ENCODE measurements at places on chromosomes 3 and 15.

DNA sequence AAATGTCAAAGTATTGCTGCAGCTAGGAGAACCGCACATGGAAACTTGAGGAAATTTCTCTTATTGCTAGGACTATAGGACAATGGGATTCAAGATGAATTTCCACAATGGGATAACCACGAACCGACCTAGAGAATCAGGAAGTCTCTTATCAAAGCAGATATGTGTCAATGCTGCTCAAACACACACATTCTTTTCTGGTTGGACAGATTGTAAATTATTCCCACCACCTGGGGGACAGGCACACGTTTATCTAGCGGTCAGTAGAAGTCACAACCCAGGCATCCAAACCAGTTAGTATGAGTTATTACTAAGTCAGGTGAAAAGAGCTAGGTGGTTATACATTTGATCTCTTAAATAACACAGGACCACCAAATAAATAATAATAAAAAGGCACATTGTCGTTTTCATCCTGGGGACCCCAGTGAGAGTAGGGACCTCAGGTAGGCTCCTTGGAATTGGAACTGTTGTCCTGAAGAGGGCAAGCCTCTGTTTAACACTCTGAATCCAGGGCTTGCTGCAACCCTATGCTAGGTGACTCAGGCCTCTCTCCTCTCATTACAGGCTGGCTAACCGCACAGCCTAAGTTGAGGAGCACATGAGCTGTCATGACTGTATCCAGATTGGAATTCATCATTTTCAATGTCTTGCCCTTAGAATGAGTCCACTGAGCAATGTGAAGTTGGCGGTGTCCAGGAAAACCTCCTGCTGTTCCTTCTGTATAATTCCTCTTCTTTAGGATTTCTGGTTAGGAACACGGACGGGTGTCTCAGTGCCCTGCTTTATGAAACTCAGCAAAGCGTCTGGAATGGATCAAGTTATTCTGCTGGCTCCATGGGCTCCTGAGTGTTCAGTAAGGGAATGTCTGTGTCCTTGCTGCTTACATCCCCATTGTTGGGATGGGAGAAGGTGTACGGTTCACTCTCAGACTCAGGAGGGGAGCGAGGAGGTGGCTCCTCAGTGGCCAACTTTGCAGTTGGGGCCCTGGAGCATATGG lies 59.0 kb downstream of the CLEC3B start:
- DNase-seq = peak; percentile 79

DNA sequence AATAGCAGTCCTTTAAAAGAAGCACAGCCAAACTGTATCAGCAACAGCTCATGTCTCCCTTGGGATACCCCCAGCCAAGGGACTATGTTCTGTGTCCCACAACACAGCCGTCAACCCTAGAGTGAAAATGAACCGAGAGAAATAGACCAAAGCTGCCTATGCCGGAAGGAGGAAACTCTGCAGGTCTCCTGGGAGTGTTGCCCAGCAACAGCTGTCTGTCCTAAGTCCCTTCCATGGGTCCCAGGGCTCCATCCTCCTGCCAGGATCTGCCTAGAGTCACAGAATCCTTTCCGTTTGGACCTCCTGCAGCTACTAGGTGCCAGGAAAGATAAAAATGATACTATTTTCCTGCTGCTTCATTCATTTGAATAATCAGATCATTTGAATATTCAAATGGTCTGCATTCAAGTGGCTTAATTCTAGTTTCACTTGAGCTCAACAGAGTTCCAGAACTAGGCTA lies 53.1 kb downstream of the TRANK1 start:
- no peak for DNase-seq

GRCh38 chr3:72101494-72101893 lies 316.5 kb upstream of the PROK2 start:
- DNase-seq = no peak

GRCh38 chr15:91100814-91101607 lies 954 bp downstream of the SV2B start:
- DNase-seq = peak; percentile 27

DNA sequence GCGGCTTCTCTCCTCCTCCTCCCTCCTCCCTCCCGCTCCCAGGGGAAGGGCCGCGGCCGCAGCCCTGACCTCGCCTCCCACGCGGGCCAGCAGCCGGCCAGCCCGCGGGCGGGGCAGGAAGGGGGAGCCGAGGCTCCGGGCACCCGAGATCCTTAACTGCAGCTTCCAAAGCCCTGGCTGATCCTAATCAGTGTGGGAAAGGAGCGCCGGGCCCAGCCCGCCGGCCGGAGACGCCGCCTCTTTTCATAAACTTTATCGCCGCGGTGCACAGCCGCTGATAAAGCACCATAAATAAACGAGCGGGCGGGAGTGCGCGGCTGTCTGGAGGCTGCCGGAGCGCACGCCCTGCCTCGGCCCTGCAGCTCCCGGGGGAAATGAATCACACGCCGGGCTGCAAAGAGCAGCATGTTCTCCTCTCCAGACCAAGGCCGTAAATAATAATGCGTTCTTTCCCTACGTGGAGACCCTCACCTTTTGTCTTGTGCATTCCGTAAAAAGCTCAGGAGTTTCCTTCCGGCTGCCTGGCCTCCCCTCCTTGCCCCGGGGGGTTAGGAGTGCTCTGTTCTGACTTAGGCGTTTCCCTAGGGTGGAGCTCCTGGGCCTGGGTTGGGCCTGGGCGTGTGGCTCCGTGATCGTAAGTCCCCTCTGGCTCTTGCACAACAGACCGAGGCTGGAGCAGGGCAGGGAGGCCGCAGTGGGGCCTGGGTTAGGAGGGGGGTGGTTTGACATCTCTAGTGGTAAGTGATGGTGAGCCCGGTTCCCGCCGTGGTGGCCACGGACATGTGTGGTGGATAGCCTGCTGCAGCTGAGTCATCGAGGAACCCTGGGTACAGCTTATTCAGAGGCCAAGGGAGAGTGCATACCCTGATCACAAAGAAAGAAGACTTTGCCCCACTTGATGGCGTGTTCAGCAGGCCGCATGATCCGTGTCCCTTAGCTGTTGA lies 132.6 kb upstream of the HES1 start:
- peak; percentile 90 for DNase-seq

DNA sequence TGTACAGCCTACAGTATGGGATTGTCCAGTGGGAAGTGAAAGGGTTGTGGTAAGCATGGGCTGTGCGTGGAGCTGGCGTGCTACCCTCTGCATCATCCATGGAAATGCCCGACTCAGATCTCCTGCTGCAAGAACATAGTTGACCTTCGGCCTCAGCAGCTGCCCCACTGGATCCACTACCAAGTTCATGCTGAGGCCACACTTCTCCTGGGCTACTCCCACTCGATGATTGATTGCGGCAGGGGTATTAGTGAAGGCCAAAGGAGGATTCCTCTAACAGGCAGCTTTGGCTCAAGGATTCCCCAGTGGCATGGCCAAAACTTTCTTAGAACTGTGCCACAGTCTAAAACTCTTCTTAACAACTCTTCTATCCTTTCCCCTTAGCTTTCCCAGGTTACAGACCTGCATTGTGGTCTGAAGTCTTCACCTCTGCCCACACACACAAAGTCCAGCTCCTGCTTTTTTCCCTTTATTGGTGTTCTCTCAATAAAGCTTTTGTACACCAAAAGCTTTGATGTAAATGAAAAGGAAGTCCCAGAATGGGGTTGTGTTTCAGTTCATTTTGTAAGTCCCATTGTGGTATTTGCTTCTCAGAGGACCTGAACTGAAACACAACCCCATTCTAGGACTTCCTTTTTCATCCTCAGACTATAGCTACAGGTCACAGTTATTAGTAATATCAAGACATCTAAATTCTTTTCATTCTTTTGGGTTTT lies 4.9 kb upstream of the TBC1D5 start:
- DNase-seq = no peak

DNA sequence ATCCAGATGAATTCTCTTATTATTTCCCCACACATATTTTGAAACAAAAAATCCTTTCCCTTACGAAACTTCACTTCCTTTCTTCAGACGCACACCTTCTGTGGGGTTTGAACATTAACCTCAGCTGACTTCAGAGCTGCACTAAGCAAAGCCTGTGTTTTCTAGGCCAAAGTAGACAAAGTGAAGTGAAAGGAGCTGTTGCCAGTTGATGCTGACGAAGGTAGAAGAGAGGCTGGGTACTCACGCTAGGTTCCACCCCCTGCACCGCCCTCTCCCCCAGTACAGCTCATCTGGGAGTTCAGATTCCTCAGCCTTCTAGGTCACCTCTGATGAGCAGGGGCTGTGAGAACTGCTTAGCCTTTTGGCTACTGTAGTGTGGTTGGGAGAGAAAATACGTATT lies 24.1 kb downstream of the DUT start:
- DNase-seq = peak; percentile 17

- no peak for DNase-seq
Measured at GRCh38 chr3:191441687-191442086, 19.3 kb upstream of the PYDC2 start.

DNA sequence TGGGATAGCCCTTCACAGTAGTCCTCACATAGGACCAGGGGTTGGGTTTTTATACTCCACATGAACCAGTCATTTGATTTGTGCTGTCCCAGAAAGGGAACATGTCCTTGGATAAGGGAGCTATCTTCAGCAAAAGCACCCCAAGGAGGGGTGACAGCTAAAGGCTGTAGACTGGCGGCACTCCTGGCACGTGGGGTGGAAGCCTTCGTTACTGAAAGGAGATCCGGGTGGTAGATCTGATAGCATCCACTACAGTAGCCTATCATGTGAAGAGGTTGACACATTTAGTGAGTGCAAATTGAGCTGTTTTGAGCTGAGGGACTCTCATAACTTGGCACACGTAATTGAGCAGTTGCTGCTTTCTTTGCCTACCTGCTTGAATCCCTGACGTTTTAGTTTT lies 588.8 kb upstream of the GOLIM4 start:
- no peak for DNase-seq

DNA sequence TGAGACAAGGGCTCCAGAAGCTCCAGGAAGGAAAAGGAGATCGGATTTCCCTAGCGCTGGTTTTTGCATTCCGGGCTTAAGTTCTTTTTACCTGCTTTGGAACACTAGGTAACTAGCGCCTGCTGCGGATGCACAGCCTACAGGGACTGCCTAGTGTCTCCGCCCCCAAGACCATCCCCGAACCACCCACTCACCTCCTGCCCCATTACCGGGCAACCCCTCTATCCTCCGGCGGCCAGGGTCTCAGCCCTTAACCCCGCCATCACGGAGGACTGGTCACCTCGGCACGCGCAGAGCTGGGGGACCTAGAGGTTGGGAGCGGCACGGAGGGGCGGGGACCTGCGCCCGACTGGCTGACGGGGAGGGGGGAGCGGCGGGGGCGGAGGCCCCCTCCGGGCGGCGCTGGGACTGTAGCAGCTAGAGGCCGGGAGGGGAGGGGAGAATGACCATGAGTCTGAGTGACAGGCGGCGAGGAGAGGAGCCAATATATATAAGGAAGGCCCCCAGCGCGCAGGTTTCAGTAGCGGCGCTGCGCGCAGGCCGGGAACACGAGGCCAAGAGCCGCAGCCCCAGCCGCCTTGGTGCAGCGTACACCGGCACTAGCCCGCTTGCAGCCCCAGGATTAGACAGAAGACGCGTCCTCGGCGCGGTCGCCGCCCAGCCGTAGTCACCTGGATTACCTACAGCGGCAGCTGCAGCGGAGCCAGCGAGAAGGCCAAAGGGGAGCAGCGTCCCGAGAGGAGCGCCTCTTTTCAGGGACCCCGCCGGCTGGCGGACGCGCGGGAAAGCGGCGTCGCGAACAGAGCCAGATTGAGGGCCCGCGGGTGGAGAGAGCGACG lies at the start of gene DLL4:
TSS of gene DLL4 (plus strand) at position 520 of the 839 bp plus-strand sequence. CDS start 329 bp downstream, outside the sequence.
- peak; percentile 81 for DNase-seq

GRCh38 chr3:52527732-52528585 lies 5.7 kb downstream of the NT5DC2 start:
- DNase-seq = no peak

- no peak for DNase-seq
Measured at GRCh38 chr3:192636517-192637444, 90.6 kb downstream of the FGF12 start.

DNA sequence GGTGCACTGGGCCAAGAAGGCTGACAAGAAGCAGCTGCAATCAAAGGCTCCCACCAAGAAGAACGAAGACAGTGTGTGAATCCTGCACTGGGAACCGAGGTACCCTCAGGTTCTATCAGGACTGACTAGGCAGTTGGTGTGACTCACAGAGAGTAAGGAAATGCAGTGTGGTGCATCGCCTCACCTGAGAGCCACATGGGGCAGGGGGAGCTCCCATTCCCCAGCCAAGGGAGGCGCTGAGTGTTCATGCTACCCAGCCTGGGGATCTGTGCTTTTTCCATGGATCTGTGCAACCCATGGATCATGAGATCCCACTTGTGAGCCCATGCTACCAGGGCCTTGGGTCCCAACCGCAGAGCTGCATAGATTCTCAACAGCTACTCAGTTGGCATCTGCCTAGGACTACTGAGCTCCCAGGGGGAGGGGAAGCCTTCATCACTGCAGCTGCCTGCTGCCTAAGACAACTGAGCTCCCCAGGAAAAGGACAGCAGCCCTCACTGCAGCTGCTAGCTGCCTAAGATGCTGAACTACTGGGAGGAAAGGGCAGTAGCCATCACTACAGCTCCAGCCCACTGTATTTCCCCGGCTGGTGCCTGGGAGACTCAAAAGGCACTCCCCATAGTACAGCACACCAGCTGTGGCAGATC lies 6.9 kb upstream of the PLSCR2 start:
- no peak for DNase-seq

DNA sequence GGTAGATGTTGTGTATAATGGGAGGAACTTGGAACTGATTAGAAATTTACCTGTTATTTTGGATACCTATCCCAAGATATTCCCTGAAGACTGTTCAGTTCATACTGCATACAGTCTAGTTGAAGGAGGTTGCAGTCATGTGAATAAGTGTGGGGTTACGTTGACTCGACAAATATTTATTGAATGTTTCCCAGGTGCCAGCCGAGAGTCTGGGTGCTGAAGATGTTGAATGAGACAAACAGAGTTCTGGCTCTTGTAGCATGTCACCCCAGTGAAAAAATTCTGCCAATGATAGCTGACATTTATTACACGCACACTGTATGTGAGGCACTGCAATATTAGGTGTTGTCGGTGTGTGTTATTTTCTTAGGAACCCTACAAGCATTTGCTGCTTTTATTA lies 176.0 kb downstream of the KCNMB2 start:
- no peak for DNase-seq

GRCh38 chr15:28889346-28889745 lies 3.6 kb downstream of the APBA2 start:
- DNase-seq = no peak

DNA sequence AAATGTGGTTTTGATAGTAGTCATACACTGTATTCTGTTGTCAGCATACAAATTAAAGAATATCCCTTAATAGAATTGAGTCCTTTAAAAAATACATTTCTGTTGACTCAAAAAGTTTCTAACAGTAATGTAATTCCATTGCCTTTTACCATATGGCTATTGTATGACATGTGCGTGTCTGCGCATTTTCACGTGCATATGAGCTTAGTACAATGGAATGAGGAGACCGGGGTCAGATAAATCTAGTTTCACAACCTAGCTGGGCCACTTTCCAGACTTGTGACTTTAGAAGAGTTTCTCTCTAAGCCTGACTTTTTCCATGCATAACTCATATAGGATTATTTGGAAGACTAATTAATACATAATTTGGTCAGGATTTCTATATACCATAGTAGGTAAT lies 38.7 kb downstream of the ZBTB38 start:
- DNase-seq = no peak

DNA sequence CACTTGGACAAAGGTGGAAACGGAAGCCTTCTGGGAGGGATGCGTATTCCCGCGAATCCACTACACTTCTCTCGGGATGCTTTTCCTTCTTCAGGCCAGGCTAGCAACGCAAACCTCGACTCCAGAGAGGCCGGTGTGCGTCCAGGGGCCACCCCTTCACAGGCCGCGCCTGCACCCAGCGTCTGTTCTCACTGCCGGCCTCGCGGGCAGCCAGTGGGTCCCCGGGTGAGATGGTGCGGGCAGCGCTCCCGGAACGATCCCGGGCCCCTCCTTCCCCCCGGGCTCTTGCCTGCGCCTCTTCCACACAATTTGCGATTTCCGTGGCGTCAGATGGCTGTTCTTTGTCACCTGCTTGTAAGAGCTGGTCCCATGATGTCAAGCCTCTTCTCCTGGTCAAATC lies 27.3 kb downstream of the GABRA5 start:
- no peak for DNase-seq

All from urothelium cell line (cell line).